ENCODE measurements at places on chromosomes 6 and 20.

GRCh38 chr20:63656451-63656850, 1.7 kb upstream of the RTEL1 start:
- DNase-seq: no peak

DNA sequence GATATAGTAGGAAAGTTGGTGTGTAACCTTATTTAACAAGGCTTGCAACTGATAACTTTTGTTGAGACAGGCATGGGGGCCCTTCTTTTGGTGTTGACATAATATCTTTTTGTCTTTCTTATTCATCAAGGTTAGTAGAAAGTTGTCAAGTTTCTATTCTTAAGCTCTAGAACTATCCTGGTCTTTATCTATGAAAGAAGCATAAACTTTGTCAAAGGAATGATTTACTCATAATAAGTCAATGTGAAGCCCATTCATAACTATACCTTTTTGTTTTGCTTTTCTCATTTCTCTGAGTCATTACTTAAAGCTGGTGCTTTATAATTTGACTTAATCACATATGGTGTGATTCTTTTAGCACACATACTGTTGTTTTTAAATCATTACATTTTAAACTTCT, 312.4 kb downstream of the UTRN start:
- no peak for DNase-seq

DNA sequence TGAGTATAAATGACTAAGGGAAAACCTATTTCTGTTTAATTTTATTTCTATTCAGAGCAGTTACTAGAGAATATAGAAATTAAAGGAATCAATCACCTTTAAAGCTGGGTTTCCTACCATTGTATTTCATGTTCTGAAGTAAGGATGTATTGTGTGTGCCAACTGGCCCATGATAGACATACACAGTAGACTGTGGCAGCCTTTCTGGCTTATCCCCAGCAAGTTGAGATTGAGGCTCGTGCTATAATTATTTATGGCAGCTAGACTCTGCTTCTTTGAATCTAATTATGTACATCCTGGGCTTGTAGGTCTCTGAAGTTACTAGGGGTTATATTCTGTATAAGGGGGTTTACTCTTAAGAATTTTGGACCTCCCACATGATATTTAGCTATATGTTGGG, 44.4 kb downstream of the ZNF292 start:
- DNase-seq: no peak

- DNase-seq: peak; percentile 34
These were observed 69.6 kb downstream of the TBXT start for GRCh38 chr6:166097914-166098522.

DNA sequence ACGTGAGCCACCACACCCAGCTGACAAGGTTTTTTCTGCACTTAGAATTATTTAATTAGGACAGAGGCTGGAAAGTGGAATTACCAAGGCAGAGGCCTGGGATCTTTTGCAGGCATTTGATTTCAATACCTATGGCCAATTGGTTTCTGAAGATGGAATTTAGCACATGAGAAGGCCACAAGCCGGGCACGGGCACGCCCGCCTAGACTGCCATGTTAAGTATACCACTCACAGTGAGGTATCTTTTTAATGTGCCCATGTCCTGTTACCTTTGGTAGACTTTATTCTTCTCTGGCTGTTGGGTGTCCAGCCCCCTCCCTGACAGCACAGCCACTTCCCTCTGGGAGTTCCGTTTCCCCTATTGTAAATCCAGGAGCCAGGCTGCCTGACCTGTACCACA, 18.0 kb upstream of the TAF8 start:
- no peak for DNase-seq

DNA sequence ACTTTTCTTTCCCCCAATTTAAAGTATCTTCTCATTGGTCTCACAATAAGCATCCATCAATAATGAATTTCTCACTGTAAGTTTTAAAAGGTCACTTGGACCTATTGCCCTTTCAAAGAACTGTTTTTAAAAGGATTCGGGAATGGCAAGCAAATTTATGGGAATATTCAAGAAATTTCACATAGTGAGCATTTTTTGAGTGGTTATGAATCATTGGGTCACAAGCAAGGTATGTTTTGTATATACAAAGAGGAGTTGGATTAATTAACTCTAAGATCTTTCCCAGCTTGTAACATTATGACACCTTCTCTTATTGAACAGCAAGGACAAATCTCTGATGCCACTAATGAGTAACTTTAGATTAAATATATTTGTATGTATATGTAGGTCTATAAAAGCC, 165.0 kb downstream of the MOXD1 start:
- DNase-seq: no peak

DNA sequence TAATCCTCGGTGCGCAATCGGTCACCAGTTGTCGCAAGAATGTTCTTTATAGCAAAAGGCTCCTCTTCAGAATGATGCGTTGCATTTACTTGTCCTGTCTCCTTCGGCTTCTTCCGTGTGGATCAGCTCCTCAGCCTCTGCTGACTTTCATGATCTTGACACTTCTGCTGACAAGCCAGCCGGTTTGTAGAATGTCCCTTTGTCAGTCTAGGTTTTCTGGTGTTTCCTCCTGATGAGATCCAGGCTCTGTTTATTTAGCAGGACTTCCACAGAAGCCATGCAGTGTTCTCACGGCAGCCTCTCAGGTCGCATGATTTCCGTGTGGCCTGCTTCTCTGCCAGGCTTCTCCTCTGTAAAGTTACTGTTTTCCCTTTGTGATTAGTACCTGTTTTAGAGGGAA, 66.9 kb downstream of the STX11 start:
- no peak for DNase-seq

GRCh38 chr6:52598123-52598823, 21.4 kb upstream of the TRAM2 start:
- DNase-seq: no peak

DNA sequence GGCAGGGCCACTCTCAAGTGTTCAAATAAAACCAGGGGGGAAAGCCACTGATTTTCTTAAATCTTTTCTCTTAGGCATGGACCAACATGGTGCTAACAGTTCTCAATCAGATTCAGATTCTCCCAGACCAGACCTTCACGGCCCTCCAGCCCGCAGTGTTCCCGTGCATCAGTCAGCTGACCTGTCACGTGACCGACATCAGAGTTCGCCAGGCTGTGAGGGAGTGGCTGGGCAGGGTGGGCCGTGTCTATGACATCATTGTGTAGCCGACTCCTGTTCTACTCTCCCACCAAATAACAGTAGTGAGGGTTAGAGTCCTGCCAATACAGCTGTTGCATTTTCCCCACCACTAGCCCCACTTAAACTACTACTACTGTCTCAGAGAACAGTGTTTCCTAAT, 41.5 kb upstream of the SMIM28 start:
- DNase-seq: no peak

DNA sequence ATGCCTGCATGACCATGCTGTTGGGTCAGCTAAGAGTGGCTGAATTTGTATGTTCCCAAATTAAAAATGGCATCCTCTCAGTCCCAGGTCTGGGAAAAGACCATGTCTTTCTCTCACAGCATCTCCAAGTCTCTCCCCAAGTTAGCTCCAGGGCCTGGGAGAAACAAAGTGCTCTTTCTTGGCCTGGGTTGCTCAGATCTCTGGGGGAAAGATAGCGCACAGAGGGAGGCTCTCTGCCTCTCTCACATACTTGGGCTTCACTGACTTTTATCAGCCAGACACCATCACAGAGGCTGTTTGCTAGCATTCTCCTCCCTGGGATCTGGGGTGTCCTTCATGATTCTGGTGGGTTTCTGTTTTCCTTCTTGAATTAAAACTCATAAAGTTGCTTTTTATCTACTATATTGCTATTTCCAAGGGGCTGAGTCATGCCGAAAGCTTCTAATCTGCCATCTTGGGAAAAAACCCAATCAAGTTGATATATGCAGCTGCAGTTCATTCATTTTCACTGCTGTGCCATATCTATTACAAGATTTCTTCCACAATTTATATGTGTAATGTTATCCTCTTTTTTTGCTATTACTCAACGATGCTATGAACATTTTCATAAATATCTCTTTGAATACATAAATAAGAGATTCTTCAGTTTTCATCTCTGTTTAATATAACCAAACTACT, 190.2 kb downstream of the MOXD1 start:
- no peak for DNase-seq

GRCh38 chr6:42405021-42405420, 46.7 kb downstream of the TRERF1 start:
- DNase-seq: no peak

DNA sequence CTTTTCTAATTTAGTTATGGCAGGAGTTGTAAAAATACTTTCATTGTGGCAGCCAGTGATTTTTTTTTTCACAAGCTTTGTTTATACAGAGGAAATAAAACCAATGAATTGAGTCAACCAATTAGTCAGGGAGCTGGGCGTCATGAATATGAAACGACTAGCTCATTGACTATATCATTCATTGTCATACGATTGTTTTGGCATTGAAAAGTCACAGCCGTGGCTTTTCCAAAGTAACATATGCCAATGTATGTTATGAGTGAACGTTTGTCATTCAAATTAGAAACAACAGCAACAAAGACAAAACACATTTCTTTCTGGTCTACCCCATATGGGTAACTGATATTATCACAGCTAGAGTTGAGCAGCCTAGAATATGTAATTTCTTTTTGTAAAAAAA, 810.6 kb downstream of the EPHA7 start:
- DNase-seq: no peak

GRCh38 chr6:150184850-150185731, 42.2 kb downstream of the PPP1R14C start:
- no peak for DNase-seq

- DNase-seq: no peak
These were observed 6.7 kb downstream of the TGIF2 start for GRCh38 chr20:36579996-36580545.

- no peak for DNase-seq
These were observed 1.4 kb upstream of the TIAM2 start for GRCh38 chr6:154993710-154994109.

All from GM19239 (cell line).